Dermis blood vessel endothelial cell (primary cell): ENCODE measurements at places on chromosomes 12 and 14. TPM values are rescaled to one million over a fixed set of nuclear protein-coding genes. Genes with fewer than 3 reads are reported as not detected.

The NRL gene
- total RNA-seq: 0.88 and 2.6 TPM in 2 replicates

The TOMM20L gene
- total RNA-seq: not detected in 2 replicates

The NAV3 gene
- total RNA-seq: 5.4 and 6.0 TPM in 2 replicates

The TAS2R31 gene
- total RNA-seq: 3.8 and 6.8 TPM in 2 replicates

The LIN7A gene
- 0.19 and 1.2 TPM in 2 replicates for total RNA-seq

The TGM1 gene
- 0.17 and 0.51 TPM in 2 replicates for total RNA-seq

The SLC38A6 gene
- total RNA-seq: 17.8 and 21.4 TPM in 2 replicates

The HOXC12 gene
- not detected in 2 replicates for total RNA-seq

The REP15 gene
- 7.0 and 10.9 TPM in 2 replicates for total RNA-seq

The CLEC4C gene
- total RNA-seq: not detected in 2 replicates

The RAPGEF3 gene
- 52.0 and 106 TPM in 2 replicates for total RNA-seq

The DHRS2 gene
- total RNA-seq: 0.51 and 0.65 TPM in 2 replicates

The PIP4P1 gene
- 16.9 and 26.9 TPM in 2 replicates for total RNA-seq

The MAP1LC3B2 gene
- total RNA-seq: 0.19 TPM in 1 of 2 replicates, not detected in the other

The CCDC198 gene
- 0.14 and 0.51 TPM in 2 replicates for total RNA-seq

The ELK3 gene
- total RNA-seq: 45.6 and 95.3 TPM in 2 replicates

The RERGL gene
- total RNA-seq: 0.34 TPM in 1 of 2 replicates, not detected in the other

The TOX4 gene
- total RNA-seq: 26.7 and 66.9 TPM in 2 replicates

The WSCD2 gene
- total RNA-seq: not detected in 2 replicates

The CLEC12A gene
- total RNA-seq: not detected in 2 replicates

The KRT78 gene
- not detected in 2 replicates for total RNA-seq

The RNASE1 gene
- total RNA-seq: 28.6 and 64.0 TPM in 2 replicates

The MIP gene
- not detected in 2 replicates for total RNA-seq

The MEG3 gene
- 0.65 and 2.2 TPM in 2 replicates for total RNA-seq

The RTL1 gene
- not detected in 2 replicates for total RNA-seq

The LMO3 gene
- not detected in 2 replicates for total RNA-seq

The LRRK2 gene
- total RNA-seq: 0.51 and 0.65 TPM in 2 replicates

The NELL2 gene
- total RNA-seq: 0.51 TPM in 1 of 2 replicates, not detected in the other
